Upper lobe of left lung (tissue), 6 donors: ENCODE measurements at places on chromosomes 5 and 9. TPM values are rescaled to one million over a fixed set of nuclear protein-coding genes. Genes with fewer than 3 reads are reported as not detected.

- H3K27ac ChIP-seq, result no peak overlapping the region
- H3K27me3 ChIP-seq, result no peaks in the 10 kb centered on the region
- H3K36me3 ChIP-seq, result no peaks in the 10 kb centered on the region
- DNase-seq, result no peak
Observed at GRCh38 chr5:134595458-134595838, 37.2 kb downstream of the SAR1B start.

GRCh38 chr9:36798350-36799065 is 225.8 kb downstream of the MELK start:
- H3K27ac ChIP-seq, result no peak overlapping the region
- no peaks in the 10 kb centered on the region for H3K27me3 ChIP-seq

DNA sequence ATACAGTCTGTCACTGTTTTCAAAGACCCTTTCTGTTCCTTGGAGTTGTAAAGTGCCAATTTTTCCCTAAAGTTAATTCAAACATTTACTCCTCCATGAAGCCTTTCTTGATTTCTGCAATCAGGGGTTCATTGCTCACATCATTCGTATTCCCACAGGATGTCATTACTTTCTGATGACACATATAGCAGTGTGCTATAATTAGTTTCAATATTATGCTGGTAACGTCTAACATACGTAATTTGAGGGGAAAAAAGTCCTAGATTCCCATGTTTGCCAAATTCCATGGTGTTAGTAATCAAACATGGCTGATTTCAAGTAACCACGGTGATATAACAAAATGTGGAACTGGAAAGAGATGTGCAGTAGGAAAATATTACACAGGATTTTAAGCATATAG is 468.2 kb upstream of the MEF2C start:
- no peaks in the 10 kb centered on the region for H3K27me3 ChIP-seq
- no peak overlapping the region for H3K4me3 ChIP-seq
- no peaks in the 10 kb centered on the region for H3K4me1 ChIP-seq
- no peak for DNase-seq
- no peaks in the 10 kb centered on the region for H3K36me3 ChIP-seq

DNA sequence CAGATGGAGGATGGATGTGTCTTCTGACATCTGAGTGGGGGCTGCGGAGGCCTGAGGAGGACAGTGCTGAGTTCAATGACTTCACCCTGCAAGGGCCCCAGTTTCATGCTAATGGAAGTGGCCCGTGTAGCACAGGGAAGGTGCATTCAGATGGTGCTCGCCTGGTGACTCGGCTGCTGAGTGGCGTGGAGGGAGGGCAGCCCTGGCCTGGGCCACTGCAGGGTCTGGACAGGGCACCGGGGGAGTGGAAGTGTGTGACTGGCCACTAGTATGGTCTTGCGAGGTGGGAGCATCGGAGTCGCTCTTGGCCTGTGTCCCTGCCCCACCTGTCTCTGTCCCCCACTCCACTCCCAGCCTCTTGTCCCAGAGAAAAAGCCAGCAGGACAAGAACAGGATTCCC is 1.7 kb upstream of the SLC9A3 start:
- H3K27ac ChIP-seq, result no peak overlapping the region
- H3K27me3 ChIP-seq, result no peaks in the 10 kb centered on the region
- no peak overlapping the region for H3K4me3 ChIP-seq
- DNase-seq, result peak; percentile 39
- peaks cover 19% of the 10 kb centered on the region for H3K4me1 ChIP-seq

DNA sequence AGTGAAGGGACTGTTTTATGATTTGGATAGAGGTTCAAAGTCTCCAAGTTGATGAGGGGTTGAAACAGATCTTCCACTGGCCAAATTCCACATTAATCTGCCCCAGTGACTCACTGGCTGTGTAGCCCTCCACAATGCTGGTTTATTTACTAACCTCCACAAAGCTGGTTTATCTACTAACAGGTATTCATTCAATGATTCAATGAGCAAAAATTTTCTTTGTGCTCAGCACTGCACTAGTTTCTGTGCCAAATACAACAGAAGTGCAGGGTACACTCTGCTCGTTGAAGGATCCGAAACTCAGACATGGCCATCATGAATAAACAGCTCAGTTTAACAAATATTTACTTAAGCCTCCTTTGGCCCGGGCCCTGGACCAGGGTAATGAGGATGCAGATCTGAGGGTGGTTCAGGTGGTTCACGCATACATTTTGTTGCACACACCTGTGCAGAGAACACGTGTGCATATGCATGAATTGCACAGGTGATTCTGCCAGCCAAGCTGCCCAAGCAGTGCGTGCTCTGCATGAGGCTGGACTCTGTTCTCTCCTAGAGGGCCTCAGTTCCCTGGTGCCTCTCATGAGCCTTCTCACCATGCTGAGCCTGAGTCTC is 71.0 kb downstream of the SH3PXD2B start:
- no peaks in the 10 kb centered on the region for H3K27me3 ChIP-seq
- H3K27ac ChIP-seq, result no peak overlapping the region
- H3K4me3 ChIP-seq, result no peak overlapping the region
- H3K36me3 ChIP-seq, result peaks cover 24% of the 10 kb centered on the region
- no peaks in the 10 kb centered on the region for H3K4me1 ChIP-seq

- peak overlapping the region; percentile 31 for H3K4me3 ChIP-seq
- peaks cover 15% of the 10 kb centered on the region for H3K4me1 ChIP-seq
- DNase-seq, result peak; percentile 68
- H3K36me3 ChIP-seq, result no peaks in the 10 kb centered on the region
Observed at GRCh38 chr9:107638521-107639310, 149.1 kb upstream of the KLF4 start.

GRCh38 chr5:11803436-11803835 is 100.8 kb downstream of the CTNND2 start:
- H3K4me1 ChIP-seq, result no peaks in the 10 kb centered on the region
- no peak overlapping the region for H3K27ac ChIP-seq
- H3K27me3 ChIP-seq, result no peaks in the 10 kb centered on the region
- H3K36me3 ChIP-seq, result no peaks in the 10 kb centered on the region

DNA sequence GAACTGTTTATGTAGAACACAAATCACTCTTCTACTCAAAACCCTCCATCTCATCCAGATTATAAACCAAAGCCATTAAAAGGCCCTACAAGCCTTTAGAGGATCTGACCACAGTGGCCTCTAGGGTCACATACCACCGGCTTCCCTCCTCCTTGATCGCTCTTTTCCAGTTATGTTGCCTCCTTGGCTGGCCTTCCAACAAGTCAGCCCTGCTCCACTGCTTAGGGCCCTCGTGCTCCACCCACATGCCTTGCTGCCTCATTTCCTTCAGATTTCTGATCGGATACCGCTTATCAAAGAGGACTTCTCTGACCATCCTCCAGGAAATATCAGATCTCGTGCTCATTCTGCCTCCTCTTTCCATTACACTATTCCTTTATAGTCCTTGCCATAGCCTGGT is 139.4 kb upstream of the RAI14 start:
- H3K4me1 ChIP-seq, result no peaks in the 10 kb centered on the region
- H3K4me3 ChIP-seq, result no peak overlapping the region
- no peaks in the 10 kb centered on the region for H3K27me3 ChIP-seq
- no peak overlapping the region for H3K27ac ChIP-seq
- no peaks in the 10 kb centered on the region for H3K36me3 ChIP-seq

- no peak overlapping the region for H3K27ac ChIP-seq
- no peak for DNase-seq
- no peak overlapping the region for H3K4me3 ChIP-seq
- H3K36me3 ChIP-seq, result no peaks in the 10 kb centered on the region
- H3K27me3 ChIP-seq, result no peaks in the 10 kb centered on the region
- H3K4me1 ChIP-seq, result no peaks in the 10 kb centered on the region
Observed at GRCh38 chr9:112629671-112630485, 88.0 kb downstream of the INIP start.

DNA sequence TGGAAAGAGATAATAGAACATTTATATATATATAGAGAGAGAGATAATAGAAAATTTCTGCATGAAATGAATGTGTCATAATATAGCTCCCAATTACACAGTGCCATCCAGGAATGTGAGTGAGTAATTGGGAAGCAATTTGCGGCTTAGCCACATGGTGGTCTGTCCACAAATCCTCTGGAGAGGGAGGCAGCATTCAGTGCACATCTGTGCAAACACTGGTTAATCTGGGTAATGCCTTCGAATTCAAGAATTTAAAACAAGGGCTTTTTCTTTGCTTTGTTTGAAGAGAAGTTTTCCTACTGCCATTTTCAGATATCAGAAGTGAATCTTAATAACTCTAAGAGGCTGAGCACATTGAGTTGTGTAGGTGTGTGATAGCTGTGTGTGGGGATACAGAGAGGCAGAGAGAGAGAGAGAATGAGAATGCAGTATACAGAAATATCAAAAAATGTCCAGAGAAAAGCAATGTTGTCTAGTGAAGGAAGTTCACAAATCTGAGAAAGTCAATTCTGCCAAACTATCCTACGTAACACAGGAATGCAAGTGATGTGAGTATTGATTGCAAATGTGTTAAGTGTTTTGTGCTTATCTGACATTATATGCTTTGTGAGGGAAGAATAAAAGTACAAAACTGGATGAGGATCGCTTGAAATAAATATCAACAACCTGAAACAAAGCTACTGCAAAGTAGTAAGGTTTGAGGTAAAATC is 134.6 kb downstream of the EDIL3 start:
- no peaks in the 10 kb centered on the region for H3K27me3 ChIP-seq
- no peak for DNase-seq
- H3K4me3 ChIP-seq, result no peak overlapping the region
- no peak overlapping the region for H3K27ac ChIP-seq
- H3K4me1 ChIP-seq, result no peaks in the 10 kb centered on the region

DNA sequence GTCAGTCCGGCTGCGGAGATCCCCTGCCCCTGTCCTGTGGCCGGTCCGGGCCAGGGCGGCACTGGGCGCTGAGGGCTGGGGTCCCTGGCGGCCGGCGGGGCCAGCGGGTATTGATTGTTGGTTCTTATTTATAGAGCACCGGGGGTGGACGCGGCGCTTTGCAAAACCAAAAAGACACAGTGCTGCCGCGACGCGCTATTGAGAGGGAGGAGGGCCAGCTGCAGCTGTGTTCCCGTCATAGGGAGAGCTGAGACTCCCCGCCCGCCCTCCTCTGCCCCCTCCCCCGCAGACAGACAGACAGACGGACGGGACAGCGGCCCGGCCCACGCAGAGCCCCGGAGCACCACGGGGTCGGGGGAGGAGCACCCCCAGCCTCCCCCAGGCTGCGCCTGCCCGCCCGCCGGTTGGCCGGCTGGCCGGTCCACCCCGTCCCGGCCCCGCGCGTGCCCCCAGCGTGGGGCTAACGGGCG is 2.5 kb downstream of the LRRC26 start:
- H3K4me3 ChIP-seq, result no peak overlapping the region
- H3K36me3 ChIP-seq, result no peaks in the 10 kb centered on the region
- no peak overlapping the region for H3K27ac ChIP-seq
- H3K27me3 ChIP-seq, result peaks cover 8% of the 10 kb centered on the region
- peaks cover 38% of the 10 kb centered on the region for H3K4me1 ChIP-seq

DNA sequence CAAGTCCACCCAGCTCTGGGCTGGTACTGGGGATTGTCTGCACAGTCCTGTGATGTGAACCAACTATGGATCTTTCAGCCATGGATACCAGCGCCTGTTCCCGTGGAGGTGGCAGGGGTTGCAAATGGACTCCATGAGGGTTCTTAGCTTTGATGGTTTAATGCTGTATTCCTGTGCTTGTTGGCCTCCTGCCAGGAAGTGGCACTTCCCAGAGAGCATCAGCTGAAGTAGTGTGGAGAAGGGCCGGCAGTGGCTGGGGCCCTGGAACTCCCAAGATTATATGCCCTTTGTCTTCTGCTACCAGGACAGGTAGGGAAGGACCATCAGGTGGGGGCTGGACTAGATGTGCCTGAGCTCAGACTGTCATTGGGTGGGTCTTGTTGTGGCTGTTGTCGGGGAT is 1104.8 kb upstream of the COX7C start:
- no peaks in the 10 kb centered on the region for H3K27me3 ChIP-seq
- H3K4me3 ChIP-seq, result no peak overlapping the region
- DNase-seq, result no peak
- H3K4me1 ChIP-seq, result no peaks in the 10 kb centered on the region

DNA sequence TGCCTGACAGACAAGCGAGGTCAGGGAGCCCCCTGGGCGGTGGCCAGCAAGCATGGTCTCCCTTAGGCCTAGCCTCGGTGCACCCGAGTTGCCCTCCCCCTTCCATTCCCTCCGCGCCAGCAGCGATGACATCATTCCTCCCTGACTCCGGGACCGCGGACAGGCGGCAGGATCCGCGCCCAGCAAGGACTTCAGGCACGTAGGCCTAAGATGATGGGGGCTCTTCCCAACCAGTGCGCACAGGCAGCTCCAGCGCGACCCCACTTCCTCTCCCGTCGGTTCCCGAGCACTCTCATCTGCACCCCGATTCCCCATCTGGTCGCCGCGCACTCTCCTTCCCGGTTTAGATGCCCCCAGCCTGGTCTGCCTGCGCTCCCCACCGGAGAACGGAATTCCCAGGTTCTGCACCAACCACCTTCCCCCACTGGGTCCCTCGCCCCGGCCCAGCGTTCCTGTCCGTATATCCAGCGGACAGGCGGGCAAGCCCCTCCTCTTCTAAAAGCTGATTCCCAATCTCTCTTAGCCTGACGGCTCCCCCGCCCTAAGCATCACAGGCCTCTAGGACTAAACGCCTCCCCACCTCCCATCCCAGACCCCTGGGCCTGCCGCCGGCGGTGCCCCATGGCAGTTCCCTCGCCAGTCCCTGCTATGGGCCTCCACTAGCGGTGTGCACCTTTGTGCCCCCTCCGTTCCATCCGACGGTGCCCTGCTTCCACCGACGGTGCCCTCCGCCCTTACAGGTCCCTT is 931 bp downstream of the FAM219A start:
- H3K27me3 ChIP-seq, result no peaks in the 10 kb centered on the region
- DNase-seq, result peak; percentile 66
- H3K4me3 ChIP-seq, result peak overlapping the region; percentile 94

DNA sequence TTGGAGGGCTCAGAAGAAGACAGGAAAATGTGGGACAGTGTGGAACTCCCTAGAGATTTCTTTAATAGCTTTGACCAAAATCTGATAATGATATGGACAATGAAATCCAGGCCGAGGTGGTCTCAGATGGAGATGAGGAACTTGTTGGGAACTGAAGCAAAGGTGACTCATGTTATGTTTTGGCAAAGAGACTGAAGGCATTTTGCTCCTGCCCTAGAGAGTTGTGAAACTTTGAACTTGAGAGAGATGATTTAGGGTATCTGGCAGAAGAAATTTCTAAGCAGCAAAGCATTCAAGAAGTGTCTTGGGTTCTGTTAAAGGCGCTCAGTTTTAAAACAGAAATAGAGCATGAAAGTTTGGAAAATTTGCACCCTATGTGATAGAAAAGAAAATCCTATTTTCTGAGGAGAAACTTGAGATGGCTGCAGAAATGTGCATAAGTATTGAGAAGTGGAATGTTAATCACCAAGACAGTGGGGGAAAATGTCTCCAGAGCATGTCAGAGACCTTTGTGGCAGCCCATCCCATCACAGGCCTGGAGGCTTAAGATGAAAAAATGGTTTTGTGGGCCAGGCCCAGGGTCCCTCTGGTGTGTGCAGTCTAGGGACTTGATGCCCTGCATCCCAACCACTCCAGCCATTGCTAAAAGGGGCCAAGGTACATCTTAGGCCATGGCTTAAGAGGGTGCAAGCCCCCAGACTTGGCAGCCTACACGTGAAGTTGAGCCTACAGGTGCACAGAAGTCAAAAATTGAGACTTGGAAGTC is 463.7 kb upstream of the TLE4 start:
- H3K27ac ChIP-seq, result no peak overlapping the region
- H3K4me3 ChIP-seq, result no peak overlapping the region
- no peaks in the 10 kb centered on the region for H3K36me3 ChIP-seq
- H3K4me1 ChIP-seq, result no peaks in the 10 kb centered on the region

The SMIM33 gene
- not detected for total RNA-seq

The TXNDC8 gene
- total RNA-seq, result not detected

The LCNL1 gene
- total RNA-seq, result 1.8 TPM

The SH3GL2 gene
- 0.80 TPM for total RNA-seq

The THOC3 gene
- 16.3 TPM for total RNA-seq

The C8G gene
- 2.1 TPM for total RNA-seq

The EGR1 gene
- 33.6 TPM for total RNA-seq

The SLC4A9 gene
- total RNA-seq, result not detected

The TRIO gene
- 408 TPM for total RNA-seq
